ENCODE measurements at places on chromosomes 5 and 9.

DNA sequence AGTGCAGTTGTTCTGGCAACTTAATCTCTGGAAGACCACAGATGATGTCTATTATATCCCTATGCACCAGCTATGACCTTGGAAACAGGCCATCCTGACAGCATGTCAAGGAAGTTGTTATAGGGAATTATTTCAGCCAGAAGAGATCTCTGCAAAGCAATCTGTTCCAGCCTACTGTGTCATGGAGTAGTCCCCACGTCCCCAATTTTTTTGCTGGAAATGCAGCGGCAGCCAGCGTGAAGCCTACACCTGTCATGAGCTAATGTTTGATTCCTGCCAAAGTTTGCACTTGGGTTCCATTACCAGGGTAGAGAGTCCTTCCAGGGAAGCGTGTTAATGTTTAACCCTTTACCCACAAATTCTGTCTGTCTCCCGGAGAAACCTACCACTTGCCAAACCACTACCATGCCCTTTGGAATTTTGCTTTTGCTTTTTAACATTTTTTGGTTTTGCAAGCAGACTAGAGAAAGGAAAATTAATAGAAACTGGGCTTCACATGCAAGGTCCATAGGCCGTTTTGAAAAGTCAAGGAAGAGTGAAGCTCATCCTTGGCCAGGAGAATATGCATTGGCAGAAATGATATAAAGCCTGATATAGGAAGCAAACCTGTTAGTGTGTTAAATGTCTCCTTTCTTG is 174.9 kb upstream of the SPRY4 start:
- DNase-seq = peak; percentile 81

DNA sequence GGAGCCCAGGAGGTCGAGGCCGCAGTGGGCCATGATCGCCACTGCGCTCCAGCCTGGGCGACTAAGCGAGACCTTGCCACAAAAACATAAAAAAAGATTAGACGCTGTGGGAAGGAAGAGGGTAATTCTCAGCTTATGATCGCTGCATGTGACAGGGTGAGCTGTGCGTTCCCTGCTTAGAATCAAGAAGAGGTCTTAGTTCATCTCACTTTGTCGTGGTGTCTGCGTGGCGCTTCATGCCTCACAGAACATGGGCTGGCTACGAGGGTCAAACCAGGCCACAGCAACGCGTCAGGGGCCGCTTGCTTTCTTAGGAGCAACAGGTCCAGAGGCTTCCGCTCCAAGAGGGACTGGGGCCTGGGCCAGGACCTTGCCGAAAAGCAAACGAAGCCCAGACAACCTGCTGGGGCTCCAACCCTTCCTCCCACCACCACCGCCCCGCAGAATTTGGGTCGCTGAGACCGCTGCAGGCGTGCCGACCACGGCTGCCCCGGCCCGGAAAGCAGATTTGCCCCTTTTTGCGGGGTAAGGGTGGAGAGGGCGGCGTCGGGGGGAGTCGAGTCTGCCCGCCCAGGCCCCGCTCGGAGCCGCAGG is 10.0 kb upstream of the GRIN1 start:
- no peak for DNase-seq

DNA sequence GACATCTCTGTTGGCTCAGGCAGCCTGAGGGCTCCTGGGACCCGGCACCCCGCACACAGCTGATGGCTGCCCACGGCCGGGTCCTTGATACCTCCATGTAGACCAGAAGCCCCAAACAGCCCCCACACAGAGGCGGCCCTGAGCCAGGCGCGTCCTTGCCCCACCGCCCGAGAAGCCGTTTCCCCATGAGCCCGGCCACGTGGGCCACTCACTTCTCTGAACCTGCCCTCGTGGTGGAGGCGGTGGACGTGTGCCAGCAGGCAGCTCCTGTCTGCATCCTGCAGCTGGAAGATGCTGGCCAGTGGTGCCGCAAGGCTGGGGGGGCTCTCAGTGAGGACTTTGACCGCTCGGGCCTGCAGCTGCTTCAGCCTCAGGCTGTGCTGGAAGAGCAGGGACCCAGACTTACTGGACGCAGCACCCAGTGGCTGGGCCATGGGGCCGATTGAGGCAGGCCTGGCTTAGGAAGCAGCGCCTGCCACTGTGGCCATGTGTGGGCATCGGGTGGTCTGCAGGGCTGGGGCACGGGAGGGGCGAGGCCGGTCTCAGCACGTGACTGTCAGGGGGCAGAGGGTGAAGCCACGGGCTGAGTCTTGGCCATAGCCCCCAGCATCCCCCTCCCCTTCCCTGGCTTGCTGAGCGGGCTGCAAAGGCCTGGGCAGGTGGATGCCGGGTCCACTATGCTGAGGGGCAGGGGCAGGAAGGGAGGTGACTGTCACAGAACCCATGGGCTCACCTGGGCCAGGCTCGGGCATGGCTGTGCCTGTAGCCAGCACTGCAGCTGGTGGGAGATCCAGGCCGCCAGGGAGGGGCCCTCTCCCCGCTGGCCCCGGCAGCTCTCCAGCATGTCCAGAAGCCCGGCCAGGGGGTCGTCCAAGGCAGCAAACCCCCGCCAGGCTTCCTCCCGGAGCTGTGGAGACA is 50.0 kb downstream of the EXD3 start:
- DNase-seq = no peak

DNA sequence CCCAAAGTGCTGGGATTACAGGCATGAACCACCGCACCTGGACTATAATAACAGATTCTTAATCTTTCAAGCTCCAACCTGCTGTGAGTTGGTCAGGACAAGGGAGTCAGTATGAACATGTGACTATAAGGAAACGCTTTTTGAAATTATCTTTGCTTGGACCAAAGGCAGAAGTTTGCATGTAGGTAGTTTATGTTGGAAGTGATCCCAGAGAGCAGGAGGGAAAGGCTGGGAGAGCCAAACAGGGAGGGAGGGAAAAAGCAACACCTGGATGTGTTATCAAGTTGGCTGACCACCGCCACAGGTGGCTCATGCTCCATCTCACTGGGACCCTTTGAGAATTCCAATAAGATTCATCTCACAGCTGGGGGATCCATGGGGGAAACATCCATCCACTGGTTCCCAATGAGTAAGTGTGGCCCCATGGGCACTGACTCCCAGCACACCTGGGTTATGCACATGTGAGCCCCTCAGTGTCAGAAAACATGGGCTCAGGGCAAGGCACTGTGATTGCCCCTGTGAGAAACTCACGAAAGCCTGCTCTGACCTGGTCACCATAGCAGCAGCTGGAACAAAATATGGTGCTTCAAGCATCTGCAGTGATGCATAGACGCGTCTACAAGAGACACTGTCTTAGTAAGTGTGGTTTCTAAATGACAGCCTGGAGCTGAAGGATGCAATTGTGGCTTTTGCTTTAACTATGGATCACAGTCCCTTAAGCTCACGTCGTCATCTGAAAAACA is 62.1 kb downstream of the ARSB start:
- DNase-seq = no peak

DNA sequence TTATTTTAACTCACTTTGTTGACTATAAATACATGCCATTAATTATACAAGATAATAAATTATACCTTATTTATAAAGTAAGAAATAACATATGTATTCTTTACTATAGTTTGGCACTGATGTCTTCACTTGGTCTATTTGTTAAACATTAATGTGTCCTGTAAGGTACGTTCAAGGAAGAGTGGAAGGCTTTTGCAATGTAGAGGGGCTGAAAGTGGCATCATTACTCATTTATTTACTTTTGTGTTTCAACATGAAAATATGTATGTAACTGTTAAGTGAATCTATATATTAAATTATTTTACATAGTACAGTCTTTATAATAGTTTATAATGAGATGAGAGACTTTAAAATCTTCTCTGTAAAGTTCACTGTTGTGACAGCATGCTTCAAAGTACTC is 348.7 kb downstream of the CCDC171 start:
- no peak for DNase-seq

DNA sequence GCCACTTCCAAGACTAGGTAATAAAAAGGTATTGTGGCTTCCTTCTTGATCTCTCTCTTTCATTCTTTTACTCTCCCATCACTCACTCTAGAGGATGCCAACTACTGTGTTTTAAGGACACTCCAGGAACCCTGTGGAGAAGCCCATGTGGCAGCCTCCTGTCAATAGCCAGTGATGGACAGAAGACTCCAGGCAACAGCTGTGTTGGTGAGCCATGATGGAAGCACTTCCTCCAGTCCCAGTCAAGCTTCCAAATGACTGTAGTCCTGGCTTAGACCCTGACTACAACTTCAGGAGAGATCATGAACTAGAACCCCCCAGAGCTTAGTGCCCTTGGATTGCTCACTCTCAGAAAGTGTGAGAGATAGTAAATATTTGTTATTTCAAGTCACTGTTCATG is 123.9 kb downstream of the PPP2R2B start:
- DNase-seq = no peak

DNA sequence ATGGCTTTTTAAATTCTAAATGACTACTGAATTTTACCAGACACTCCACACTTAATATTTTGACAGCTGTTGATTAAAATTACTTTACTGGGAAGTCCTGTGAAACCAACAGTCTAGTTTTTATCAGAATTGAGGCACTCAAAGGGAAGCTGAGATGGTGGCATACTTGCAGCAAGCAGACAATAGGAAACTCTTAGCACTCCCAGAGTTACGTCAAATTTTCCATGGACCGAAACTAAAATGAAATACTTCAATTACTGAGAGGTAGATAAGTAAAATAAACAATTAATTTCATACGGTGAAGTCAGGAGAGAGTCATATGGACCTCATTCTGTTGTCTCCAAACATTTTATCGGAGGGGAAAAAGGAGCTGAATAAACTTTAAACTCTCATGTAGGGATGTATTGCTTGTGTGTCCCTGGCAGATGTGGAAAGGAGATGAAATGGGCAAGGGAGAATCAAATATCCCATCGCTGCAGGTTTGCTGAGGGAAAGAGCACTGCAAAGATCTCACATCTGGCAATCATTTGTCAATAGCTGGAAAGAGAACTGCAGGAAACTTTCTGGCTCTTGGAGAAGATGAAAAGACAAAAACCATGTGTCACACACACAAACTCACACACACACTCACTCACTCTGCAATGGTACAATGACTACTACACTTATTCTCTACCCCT is 189.4 kb downstream of the BNC2 start:
- peak; percentile 43 for DNase-seq

DNA sequence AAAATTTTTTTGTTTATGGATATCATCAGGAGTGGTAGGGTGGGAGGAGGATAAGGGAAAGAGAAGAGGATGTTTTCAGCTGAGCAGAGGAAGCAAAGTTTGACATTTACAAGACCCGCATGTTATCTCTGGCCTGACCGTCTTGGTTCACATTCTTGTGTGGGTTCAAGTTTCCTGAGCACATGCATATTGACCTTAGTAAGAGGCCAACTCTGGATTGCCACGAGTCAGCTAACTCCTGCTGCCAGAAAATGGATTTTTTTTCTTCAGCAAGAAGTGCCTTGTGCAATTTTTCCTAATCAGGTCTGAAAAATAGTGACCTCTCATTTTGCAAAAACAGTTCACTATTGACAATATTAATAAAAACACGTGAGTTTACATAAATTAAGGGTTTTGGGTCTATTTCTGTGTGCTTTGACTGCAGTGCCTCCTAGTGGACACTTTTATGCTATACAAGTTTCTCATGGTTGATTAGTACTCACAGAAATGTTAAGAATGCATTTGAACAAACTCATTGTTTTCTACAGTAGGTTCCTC is 27.1 kb upstream of the BASP1 start:
- DNase-seq = peak; percentile 35

- no peak for DNase-seq
These were observed 11.2 kb downstream of the GPX3 start for GRCh38 chr5:151031554-151031953.

DNA sequence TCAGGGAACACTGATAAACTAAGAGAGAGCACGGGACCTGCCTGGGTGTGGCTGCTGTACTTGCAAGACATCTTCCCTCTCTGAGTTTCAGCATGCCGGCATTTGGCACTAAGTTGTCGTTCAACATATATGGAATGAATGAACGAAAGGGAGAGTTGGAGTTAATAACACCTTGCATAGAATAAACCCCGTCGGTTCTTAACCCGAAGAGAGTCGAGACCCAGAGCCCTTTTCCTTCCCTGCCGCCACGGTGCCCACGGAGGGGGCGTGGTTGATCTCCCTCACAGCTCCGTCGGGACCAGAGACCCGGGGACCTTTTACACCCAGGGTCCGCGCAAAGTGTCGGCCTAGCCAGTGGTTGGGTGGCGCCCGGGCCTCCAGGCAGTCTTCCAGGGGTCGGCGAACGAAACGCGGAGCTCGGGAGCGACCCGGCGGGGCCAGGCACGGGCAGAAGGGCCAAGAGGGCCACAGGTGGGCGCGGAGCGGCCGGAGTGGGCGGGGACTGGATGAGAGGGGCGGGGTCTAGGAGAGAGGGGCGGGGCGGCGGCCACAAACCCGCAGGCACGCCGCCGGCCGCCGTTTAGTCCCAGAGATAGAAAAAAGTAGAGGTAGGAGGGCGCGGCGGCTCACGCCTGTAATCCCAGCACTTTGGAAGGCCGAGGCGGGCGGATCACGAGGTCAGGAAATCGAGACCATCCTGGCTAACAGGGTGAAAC is 735 bp upstream of the RPL26L1 start:
- DNase-seq = peak; percentile 66

- no peak for DNase-seq
These were observed 203.7 kb downstream of the SH3GL2 start for GRCh38 chr9:17782430-17783149.

DNA sequence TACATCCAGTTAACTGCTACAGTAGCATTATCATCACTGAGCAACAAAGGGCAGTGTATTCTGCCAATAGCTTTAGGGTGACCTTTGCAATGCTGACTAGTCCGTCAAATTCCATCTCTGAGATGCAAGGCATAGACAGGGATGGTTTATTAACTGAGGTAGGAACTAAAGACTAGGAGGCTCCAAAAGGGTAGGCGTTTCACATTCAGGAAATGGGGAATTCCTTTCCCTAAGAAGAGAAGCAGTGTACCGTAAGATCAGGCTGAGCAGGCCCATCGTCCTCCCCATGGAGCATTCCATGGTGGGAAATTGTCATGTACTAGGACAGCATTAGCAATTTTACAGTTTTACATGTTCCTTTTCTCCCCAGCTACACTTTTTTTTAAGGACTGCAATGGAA is 157.7 kb downstream of the BNC2 start:
- DNase-seq = no peak

DNA sequence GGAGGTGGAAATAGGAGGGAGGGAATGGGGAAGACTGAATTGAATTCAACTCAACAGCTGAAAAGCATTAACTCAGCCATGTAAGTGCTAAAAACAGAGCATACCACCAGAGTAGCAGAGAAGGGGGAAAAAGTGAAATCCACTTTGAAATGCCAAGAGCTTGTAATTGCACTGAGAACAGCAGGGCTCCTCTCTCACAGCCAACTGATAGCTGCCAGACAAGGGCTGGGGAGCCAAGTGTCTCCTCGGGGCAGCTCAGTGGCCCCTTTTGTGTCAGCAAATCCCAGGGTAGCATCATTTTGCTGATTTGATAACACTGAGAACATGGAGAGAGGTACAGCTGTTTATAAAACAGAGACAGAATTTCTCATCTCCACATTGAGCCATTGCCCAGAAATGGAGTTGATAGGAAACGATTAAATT is 182.5 kb downstream of the FRMD3 start:
- no peak for DNase-seq
